ENCODE measurements at places on chromosomes 6 and 20. TPM values are rescaled to one million over a fixed set of nuclear protein-coding genes. Genes with fewer than 3 reads are reported as not detected.

The MYB gene
- 0.15 TPM for total RNA-seq

- no peak for DNase-seq
These were observed 26.8 kb upstream of the MRGBP start for GRCh38 chr20:62769346-62770071.

DNA sequence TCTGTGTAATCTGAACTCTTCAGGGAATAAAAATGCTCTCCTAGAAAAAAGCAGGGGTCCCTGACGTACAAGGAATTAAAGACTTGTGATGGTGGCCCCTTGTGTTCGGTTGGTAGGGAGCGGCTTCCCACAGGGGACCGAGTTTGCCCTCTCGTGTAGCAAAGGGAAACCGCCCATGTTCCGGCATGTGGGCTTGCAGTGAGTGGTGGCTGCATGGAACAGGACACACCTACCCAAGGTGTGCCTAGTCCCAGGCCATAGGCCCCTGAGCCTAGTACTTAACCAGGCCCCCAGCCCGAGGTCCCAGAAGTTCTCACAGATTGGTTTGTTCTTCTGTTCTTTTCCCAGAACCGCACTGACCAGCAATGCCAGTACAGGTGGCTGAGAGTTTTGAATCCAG lies 15.5 kb downstream of the MYBL2 start:
- DNase-seq = no peak

DNA sequence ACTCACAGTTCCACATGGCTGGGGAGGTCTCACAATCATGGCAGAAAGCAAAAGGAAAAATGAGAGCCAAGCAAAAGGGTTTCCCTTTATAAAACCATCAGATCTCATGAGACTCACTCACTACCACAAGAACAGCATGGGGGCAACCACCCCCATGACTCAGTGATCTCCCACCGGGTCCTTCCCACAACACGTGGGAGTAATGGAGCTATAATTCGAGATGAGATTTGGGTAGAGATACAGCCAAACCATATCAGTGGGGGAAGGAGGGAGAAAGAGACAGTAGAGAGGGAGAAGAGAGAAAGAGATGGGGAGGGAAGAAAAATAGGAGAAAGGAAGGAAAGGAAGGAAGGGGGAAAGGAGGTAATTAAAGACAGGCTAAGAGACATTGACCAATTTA lies 30.1 kb downstream of the GMDS start:
- no peak for DNase-seq
